NCI-H1417 (cell line): ENCODE measurements at places on chromosomes 16 and 17.

- no peak for DNase-seq
These were observed 14.9 kb downstream of the GLG1 start for GRCh38 chr16:74591876-74592650.

- DNase-seq, result peak; percentile 76
These were observed 10.8 kb downstream of the HID1 start for GRCh38 chr17:74961657-74962350.

DNA sequence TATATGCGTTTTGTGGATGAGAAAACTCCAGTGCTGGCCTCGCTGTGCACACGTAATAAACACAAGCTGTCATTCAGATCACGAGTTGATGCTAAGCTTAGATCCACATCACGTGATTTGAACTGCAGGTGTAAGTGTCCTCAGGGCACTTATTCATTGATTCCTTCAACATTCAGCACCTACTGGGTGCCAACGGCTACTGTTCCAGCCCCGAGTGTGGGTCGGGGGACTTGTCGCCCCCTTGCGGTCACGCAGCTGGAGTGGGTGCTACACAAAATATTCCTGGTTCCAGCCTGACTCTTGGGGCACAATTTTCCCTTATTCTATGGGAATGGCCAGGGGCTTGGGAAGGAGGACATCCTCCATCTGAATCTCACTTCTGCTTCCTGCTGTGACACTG, 29.9 kb upstream of the GINS2 start:
- peak; percentile 56 for DNase-seq

GRCh38 chr17:68172461-68172954, 75.3 kb upstream of the AMZ2 start:
- DNase-seq, result peak; percentile 61

- DNase-seq, result peak; percentile 63
These were observed 42.1 kb downstream of the TBC1D16 start for GRCh38 chr17:79993390-79994227.

- no peak for DNase-seq
These were observed 26.1 kb downstream of the GAS7 start for GRCh38 chr17:10172241-10172741.

GRCh38 chr17:28291780-28292330, 27.1 kb upstream of the TMEM97 start:
- no peak for DNase-seq

DNA sequence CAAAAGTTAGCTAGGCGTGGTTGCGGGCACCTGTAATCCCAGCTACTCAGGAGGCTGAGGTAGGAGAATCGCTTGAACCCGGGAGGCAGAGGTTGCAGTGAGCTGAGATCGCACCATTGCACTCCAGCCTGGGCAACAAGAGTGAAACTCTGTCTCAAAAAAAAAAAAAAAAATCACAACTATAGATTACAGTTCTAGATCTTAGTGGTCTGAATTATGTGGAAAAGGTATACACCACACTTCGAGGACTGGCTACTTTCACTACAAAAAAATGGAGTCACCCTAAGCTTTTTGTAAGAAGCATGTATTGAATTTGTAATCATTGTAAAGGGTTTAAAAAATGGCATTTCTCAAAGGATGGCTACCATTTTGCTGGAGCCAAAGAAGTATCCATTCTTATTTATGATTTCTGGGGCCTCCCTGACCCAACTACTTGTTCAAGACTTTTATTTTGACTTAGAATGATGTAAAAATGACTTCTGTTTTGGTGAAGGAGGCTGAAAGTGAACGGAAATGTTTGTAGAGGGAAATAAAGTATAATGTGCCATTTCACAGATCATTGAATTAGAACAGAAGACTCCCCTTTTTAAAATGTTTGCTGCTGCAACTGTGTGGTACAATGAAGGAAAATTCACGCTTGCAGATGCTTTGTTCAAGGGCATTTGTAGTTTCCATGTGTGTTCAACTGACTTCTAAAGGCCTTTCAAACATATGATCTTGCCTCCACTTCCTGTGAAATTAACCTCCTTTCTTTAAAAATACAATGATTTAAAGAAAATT, 37.1 kb upstream of the NOL11 start:
- no peak for DNase-seq

- DNase-seq, result no peak
These were observed 19.0 kb upstream of the KLHDC4 start for GRCh38 chr16:87784812-87785211.

DNA sequence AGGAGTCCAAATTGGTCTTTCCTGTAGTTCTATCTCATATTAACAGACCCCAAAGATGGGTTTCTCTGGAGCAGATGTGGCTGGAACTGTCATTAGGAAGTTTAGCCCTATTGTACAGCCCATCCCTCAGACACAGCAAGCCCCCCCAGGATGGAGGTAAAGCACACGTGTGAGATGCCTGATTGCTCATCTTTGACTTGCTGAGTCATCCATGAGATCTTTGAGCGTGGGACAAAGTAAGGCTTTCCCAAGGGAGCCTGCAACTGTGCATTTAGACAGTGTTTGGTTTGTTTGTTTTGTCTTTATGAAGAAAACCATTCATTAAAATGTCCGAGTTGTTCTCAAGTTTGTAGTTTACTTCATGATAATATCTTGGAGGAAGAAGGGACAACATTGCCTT, 145.3 kb upstream of the CDH13 start:
- no peak for DNase-seq

GRCh38 chr16:79751471-79752184, 151.1 kb upstream of the MAF start:
- no peak for DNase-seq

DNA sequence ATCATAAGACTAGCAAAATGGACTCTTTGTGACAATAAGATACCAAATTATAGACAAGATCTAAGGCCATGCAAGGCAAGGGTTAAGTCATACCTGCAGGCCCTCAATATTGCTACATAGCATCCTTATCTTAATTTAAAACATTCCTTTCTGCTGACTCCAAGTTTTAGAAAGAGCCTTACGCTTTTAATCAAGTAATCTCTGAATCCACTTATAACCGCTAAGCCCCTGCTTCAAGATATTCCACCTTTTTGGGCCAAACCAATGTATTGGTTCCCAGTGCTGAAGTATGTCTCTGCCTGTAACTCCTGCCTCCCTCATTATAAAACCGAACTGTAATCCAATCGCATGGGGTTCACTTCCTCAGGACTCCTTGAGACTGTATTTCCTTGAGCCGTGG, 255.4 kb downstream of the PHKB start:
- DNase-seq, result no peak

DNA sequence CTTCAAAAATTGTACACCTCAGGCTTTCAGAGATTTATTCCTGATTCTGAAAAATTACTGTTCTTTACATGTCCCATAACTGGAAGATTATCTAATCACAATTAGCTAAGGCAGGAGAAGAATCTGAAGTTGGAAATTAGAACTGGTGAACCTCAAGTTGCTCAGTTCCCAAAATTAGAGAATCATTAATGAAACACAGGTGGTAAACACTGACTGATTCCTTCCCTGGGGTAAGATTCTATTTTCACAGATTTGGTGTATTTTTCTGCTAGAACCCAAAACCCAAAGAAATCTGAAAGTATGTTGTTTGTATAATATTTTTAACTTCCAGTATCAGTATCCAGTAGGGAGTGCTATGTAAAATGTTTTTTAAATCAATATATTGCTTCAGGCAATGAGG, 25.7 kb downstream of the PHKB start:
- DNase-seq, result no peak

DNA sequence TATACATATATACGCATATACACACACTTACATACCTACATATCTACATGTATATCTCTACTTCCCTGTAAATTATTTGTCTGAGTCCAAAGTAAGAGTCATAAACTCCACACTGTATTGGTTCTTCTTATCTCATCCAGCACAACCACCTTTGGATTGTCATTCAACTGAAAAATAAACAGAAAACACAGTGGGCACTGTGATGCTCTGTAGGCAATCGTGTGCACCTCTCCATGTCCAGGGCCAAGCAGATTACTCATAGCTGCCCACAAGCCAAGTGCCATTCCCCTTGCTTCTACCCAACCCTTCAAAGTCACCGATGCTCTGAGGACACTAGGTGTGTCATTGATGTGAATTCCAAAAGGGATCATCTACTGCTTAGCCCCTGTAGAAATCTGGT, 12.9 kb upstream of the TEKT3 start:
- DNase-seq, result no peak

DNA sequence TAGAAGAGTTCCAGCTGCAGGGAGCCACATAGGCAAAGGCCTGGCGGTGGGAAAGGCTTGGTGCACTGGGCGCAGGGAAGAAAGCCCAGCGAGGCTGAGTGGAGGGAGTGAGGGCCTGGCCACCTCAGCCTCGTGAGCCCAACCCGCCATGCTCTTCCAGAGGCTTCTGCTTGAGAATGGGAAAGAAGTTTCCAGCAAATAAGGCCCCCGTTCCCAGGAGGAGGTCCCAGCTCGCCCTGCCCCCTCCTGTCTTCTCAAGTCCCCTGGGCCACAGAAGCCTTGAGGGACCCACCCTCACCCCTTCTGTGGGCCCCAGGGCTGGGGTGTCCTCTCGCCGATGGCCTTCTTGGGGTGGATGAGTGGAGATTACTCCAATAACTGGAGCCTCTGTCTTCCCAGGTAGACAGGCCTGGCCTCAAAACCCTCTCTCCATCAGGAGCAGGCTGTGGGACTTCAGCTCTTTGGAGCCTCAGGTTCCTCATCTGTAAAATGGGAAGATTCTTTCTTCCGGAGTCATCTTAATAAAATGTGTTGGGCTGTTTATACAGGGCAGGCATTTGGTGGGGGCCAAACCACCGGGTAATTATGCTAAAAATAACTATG, 933 bp upstream of the SNN start:
- DNase-seq, result no peak

DNA sequence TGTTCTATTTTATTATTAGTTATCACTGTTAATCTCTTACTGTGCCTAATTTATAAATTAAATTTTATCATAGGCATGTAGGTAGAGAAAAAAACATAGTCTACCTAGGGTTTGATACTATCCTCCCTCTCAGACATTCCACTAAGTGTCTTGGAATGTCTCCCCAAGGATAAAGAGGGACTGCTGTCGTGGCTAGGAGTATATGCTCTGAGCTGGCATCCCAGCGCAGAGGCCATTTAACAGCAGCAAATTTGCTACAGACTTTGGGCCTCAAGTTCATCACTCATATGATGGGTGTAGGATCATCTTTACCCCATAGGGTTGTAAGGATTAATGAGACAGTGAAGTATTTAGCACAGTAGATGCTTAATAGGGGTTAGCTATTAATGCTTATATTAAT, 56.7 kb downstream of the ZFHX3 start:
- DNase-seq, result no peak

- peak; percentile 15 for DNase-seq
These were observed 11.2 kb downstream of the MRPL27 start for GRCh38 chr17:50361561-50362480.

DNA sequence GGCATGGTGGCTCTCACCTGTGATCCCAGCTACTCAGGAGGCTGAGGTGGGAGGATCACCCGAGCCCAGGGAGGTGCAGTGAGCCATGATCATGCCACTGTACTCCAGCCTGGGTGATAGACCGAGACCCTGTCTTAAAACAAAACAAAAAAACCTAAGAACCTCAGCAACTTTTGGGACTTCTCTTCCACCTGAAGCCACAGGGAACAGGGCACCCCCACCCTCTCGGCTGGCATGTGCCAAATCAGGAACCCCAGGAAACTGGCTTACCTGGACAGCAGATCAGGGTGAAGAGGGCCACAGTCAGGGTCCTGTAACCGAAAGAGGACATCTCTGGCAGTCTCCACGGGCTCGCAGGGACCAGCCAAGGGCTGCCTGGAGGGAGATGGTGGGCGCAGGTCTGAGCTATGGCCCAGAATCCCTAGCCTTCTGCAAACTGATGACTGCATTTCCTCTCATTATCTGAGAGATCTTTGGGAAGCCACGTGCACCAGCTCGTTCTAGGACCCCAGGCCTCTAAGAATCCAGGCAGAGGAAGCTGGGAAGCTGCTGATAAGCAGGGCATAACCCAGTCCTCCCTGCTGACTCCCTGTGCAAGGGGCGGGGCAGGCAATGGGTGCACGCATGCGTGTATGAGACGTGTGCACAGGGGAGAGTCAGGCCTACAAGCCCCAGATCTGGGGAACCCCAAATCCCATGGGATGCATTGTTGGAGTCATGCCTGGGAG, 8.4 kb downstream of the PRR29 start:
- DNase-seq, result no peak

DNA sequence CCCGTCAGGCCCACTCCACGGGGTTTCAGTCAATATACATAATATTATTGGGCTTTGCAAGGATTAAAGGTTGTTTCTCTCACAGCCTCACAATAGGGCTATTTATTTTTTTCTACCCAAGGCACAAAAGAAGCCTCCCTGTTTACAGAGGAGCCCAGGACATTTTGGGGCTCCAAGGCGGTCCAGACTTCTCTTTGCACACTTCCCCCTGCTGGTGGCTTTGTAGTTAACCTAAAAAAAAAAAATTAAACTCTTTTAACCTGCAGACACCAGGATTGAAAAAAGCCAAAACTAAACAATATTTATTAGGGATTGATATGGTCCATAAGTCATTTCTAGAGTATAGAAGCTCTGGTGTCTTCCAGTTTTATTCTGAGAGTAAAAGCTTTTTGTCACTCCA, 169.7 kb upstream of the ZFHX3 start:
- DNase-seq, result no peak

DNA sequence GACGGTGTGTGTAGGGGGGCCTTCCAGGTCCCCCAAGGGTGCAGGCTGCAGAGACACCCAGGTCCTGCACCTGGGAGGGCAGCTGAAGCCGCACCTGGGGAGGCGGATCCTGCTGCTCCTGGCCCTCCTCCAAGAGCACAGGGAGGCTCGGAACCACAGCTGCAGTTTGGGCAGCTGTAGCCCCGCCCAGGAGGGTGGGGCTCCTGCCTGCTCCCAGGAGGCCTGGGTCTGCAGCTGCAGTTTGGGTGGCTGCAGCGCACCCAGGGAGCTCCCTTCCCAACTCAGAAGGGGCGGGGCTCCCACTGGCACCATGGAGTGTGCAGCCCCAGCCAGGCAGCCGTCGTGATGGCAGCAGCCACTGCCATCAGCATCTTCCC, 69.4 kb upstream of the NKD1 start:
- DNase-seq, result peak; percentile 47

DNA sequence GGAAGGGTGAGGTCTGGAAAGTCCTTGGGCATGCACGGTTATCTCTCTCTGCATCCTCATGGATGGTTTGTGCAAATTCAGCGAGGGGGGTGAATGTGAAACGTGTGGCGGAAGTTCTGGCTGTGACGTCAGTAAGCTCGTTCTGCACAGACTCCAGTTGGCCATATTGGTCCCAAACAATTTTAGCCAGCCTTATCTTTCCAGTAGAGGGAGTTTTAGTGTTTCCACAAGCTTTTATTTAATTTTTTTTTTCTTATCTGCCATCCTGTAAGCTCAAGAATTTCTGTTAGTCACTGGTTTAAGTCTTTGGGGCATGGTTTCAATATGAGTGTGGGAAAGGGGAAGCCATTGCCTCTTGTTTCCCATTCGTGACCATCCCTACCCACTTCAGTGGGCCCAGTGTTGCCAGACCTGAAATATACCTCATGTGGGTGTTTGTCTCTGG, 39.0 kb downstream of the HLF start:
- DNase-seq, result no peak

DNA sequence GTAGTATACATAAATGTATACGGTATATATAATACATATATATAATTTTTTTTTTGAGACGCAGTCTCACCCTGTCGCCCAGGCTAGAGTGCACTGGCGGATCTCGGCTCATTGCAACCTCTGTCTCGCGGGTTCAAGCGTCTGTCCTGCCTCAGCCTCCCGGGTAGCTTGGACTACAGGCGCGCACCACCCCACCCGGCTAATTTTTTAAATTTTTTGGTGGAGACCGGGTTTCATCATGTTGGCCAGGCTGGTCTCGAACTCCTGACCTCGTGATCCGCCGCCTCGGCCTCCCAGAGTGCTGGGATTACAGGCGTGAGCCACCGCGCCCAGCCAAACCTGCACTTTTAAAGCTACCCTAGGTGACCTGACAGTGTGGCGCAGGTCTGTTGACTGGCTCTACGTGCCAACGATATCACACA, 745 bp downstream of the PAM16 start:
- DNase-seq, result no peak
